Immature natural killer cell (primary cell): ENCODE measurements at places on chromosomes 4 and X. TPM values are rescaled to one million over a fixed set of nuclear protein-coding genes. Genes with fewer than 3 reads are reported as not detected.

Gene NAP1L5
- 7.3 TPM for polyA plus RNA-seq

Gene TMEM35A
- polyA plus RNA-seq = not detected

Gene UCHL1
- polyA plus RNA-seq = not detected

Gene NPNT
- polyA plus RNA-seq = not detected

Gene NLGN3
- polyA plus RNA-seq = 0.08 TPM

Gene HTN3
- polyA plus RNA-seq = not detected

Gene KCNIP4
- polyA plus RNA-seq = 0.10 TPM

Gene TGIF2LX
- not detected for polyA plus RNA-seq

Gene HTR2C
- polyA plus RNA-seq = not detected

Gene EPHA5
- not detected for polyA plus RNA-seq

Gene USP17L22
- not detected for polyA plus RNA-seq

GRCh38 chr4:139266208-139266582 lies 13.8 kb downstream of the MGARP start:
- DNase-seq = no peak

DNA sequence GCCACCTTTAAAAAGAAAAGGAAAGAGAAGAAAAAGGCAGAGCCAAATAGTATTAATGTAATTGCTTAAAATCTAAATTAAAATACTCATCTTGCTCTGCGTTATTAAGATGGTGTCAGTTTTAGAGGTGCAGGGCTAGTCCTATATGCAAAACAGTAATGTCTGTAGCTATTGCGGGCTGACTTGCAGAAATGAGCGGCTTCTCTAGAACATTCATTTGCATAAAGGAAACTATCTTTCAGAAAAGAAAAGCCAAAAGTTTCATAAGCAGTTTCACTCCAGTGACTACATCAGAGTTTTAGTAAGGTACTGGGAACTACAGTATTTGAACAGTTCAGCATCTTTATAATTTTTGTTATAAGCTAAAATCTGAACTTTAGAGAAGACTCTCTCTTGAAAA lies 6.0 kb downstream of the SMAD1 start:
- DNase-seq = peak; percentile 4

DNA sequence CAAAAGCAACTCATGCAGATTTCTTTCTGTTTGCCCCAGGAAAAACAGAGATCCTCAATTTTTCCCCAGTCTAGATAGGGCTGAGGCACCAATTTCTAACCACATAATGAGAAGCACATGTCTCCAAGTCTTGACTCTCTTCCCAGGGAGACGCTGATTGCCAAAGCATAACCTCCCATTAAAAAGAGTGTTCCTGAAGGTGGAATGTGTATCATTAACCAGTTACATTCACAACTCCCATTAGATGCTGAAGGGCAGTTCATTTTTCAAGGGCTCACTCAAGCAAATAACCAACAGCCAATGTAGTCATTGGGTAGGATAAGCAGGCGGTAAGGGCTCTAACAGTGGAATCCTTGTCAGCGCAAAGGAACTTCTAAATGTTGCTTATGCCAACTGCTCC lies 27.5 kb downstream of the TMEM47 start:
- DNase-seq = no peak

- DNase-seq = no peak
These were observed 5.6 kb upstream of the JAKMIP1 start for GRCh38 chr4:6205973-6206372.

DNA sequence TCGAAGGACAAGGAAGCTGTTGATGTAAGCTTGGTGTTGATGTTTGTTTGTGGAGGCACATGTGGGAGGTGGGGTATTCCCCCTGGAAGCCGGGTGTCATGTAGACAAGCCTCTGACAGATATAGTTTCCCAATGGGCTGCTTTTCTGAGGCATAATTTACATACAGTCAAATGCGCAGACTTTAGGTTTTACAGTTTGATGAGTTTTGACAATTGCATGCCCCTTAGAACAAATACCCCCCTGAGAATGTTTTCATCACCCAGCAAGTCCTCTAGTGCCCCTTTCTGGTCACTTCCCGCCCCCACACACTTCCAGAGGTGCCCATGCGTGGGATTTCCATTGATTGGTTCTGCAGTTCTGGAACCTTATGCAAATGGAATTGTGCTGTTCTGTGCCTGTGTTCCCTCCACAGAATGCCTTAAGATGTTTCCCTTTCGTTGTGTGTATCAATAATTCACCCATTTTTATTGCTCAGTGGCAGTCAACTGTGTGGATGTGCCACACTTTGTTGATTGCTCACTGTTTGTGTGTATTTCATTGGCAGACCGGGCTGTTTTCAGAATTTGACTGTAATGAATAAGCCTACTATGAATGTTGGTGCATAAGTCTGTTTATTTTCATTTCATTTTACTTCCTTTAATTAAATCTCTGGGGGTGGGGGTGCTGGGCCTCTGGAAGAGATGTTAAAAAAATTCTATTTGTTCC lies 8.5 kb downstream of the EVC start:
- DNase-seq = no peak

- DNase-seq = no peak
These were observed 30.6 kb downstream of the PCDH19 start for GRCh38 chrX:100379388-100379986.

DNA sequence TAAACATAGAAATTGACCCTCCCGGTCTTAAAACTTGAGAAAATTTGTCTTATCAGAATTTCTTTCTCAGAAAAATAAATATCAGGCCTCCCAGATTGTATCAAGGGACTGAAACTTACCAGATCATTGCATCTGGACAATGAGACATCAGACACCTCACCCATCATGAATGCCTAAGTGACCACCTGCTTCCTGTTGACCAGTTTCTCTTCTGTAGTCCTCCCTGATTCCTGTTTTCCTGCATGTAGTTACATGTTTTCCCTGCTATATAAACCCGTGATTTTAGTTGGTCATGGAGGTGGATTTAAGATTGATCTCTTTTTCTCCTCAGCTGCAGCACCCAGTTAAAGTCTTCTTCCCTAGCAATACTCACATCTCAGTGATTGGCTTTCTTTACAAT lies 548.1 kb downstream of the PPP4R3C start:
- no peak for DNase-seq

DNA sequence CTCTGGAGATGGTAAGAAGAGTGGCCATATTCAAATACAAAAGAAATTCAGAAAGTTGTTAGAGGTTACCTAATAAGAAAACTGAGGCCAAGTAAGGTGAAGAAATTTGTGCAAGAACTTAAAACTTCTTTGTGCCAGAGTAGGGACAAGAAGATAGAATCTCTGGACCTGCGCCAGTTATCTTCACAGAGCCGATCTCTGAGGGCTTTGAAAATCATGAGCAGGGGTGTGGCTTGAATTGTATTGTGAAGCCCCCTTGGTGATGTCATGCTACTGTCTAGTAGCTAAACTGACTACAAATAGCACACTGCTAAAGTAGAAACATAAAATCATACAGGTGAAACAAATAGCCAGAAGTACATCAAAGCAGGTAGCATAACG lies 184.6 kb downstream of the UGT8 start:
- DNase-seq = no peak

DNA sequence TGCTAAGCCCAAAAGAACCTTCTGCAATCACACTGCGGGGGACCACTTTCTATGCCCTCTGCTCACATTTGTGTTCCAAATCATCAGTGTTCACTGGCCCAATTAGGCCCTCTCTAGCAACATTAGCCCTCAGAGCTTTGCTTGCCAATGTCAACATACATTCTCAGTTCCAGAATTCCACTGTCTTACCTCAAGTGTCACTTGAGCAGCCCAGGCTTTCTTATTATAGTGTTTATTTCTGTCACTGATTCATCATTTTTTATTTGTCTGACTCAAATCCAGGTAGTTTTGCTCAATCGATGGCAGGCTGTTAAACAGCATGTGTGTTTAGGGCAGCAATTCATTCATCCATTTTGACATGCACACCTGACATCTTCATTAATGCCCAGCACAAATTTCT lies 291.2 kb downstream of the TEX13A start:
- DNase-seq = no peak

DNA sequence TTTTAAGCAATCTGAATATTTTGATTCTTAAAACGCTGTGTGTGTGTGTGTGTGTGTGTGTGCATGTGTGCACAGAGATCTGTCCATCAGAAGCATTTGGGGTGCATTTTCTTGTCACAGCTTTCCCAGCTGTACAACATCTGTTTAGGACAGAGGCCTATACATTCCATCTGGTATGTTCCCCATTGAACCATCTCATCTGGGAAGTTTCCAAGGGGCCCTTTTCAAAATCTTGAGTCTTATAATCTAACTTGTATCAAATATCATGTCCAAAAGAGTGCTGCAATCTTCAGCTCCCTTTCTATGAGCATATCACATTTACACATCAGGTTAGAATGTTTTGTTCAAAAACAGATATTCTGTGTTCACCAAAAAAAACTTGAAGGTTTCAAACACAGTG lies 16.5 kb upstream of the MID1 start:
- DNase-seq = no peak

GRCh38 chrX:127389900-127390299 lies 570.4 kb downstream of the PRR32 start:
- no peak for DNase-seq

DNA sequence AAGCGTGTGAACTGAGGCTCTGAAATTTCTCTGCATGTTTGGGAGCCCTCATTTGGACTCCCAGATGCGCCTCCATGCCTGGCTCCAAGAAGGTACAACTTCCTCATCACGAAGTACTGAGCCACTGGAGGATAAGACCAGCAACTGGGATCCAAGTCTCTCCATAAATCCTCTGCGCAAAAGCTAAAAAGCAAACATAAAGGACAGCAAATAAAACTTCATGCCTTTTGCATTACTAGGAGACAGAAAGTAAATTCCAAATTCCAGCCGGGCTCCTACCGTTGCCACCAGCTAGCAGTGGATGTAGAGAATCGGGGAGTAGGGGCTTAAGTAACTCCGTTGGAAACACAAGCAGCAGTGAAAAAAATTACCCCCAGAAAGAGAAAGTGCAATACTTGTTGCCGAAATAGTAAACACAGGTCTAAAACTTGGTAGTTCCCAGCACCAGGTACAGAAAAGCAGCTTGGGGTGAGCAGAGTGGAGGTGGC lies 477.1 kb upstream of the TENM3 start:
- no peak for DNase-seq

DNA sequence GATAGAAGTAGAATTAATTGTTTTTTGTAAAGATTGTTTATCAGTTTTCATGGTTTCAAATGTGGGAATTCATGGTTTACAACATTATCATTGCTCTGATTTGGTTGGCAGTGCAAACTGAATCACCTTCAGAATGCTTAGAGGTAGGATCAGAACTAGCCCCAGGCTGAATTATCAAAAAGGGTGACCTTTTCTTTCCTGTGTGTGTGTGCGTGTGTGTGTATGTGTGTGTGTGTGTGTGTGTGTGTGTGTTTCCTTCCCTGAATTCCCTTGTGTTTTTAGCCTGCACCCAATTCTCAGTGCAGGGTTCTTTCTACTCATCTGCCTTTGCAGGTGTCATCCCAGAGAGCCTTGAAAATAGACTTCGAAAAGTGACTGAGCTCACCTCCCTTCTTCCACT lies 125.0 kb downstream of the BMPR1B start:
- DNase-seq = no peak

DNA sequence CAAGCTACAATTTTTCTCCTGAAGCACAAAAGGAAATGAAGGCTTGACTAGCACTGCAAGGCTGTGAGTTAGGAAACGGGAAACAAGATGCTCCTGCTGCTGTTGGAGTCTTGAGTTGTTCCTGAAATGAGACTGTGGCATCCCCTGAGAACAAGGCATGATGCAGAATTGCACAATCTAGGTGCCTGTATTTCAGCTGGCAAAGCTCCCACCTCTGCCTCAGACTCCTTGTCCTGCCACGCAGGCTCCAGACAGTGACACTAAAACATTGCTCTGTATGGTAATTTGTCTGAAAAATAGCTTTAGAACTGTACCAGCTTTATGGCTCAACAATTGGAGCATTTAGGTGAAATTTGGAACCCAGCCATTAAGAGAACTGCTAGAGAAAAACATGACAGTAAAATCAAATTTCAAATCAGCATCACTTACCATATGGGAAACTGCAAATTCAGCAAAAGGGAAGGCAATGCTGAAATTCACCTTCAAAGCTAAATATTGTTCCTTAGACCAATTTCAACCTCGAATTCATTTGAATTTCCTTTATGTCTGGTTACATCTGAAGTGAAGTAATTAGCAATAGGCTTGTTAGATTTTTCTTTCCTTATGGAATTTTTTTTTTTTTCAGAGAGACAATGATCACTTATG lies 103.4 kb downstream of the MFAP3L start:
- DNase-seq = no peak

- DNase-seq = no peak
These were observed 96.5 kb downstream of the FRMPD4 start for GRCh38 chrX:12234534-12235329.

GRCh38 chr4:16674082-16674481 lies 224.4 kb downstream of the LDB2 start:
- DNase-seq = no peak
